Stimulated activated CD4-positive, alpha-beta T cell treated with anti-CD3 and anti-CD28 coated beads, TNF-alpha, amount 100 ng/mL, for 48 hours (primary cell): ENCODE measurements at places on chromosomes 12 and 14.

- DNase-seq = no peak
These were observed 7.5 kb downstream of the IRAK4 start for GRCh38 chr12:43766291-43766690.

DNA sequence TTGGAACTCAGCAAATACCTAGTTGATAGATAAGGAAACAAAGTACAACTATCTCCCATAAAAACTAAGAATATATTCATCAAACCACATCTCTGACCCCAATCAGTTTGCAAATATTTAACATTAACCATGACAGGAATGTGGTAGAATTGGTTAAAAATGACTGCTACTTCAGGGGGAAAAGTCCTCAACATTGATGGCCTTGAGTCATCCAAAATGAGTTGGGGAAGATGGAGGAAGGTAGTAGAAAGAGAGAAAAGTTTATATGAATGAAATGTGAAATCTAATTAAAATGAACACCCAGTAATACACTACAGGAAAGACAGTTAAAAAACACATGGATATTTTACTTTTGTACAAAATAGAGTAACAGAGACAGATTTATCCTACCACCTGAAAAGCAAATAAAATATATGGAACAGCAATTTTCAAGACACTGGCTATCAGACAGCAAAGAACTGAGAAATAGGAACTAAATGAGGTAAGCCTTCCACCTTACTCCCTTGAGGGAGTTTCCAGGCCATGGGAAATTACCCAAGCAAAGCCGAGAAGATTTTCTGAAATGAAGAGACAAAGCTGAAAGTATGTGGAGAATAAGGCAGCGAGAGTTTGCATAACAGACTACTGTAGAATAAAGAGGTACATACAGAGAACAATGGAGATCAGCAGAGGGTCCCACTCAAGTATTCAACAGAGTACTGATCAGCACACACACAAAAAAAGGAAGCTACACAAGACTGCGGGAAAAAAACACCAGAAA is 49.6 kb downstream of the TC2N start:
- DNase-seq = no peak

GRCh38 chr14:56759633-56760032 is 50.6 kb downstream of the OTX2 start:
- DNase-seq = no peak

DNA sequence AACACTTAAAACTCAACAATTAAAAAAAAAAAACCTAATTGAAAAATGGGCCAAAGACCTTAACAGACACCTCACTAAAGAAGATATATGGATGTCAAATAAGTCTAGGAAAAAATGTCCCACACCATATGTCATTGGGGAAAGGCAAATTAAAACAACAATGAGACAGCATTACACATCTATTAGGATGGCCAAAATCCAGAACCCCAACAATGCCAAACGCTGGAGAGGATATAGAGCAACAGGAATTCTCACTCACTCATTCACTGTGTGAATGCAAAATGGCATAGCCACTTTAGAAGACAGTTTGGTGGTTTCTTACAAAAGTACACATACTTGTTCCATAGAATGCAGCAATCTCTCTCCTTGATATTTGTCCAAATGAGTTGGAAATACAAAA is 173.7 kb downstream of the SLC25A21 start:
- DNase-seq = no peak

GRCh38 chr12:79223761-79224160 is 359.2 kb downstream of the SYT1 start:
- no peak for DNase-seq

- DNase-seq = peak; percentile 34
These were observed 26.4 kb downstream of the TESPA1 start for GRCh38 chr12:54958048-54958658.

DNA sequence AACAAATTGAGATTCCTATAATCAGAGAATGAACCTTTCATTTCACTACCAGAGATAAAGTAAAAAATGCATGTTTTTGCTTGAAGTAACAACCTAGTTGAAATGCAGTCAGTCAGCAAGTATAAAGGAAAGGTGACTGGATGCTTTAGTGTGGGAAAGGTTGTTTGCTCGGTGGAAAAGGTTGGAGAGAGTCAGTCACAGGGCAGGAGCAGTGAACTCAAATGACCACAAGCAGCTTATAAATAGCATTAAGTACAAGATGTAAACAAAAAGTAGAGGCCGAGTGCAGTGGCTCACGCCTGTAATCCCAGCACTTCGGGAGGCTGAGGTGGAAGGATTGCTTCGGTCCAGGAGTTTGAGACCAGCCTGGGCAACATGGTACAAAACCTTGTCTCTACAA is 98.1 kb upstream of the FGD4 start:
- DNase-seq = no peak

DNA sequence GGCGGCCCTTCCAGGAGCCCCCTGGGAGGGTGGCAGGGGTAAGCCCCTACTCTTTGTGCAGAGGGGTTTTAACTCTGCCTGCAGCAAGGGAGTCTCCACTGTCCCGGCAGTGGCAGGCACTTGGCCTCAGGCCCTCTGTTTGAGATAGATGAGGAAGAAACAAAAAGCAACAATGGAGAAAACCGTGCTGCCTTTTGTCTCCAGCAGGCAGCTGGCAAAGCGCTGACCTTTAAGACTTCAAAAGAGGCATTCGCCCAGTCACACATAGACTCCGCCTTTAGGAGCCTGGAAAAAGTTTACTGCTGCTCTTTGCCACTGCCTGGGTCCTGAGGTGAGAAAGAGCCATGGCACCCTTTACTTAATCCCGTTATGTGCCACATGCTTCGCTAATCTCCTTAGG is 158.2 kb upstream of the NTF3 start:
- DNase-seq = no peak
